ENCODE measurements at places on chromosomes 4 and X.

GRCh38 chr4:109128589-109128988 is 173.9 kb downstream of the COL25A1 start:
- DNase-seq, result no peak

GRCh38 chr4:123110147-123110546 is 187.8 kb upstream of the NUDT6 start:
- no peak for DNase-seq

GRCh38 chr4:68883870-68884269 is 67.7 kb downstream of the UGT2A3 start:
- DNase-seq, result no peak

DNA sequence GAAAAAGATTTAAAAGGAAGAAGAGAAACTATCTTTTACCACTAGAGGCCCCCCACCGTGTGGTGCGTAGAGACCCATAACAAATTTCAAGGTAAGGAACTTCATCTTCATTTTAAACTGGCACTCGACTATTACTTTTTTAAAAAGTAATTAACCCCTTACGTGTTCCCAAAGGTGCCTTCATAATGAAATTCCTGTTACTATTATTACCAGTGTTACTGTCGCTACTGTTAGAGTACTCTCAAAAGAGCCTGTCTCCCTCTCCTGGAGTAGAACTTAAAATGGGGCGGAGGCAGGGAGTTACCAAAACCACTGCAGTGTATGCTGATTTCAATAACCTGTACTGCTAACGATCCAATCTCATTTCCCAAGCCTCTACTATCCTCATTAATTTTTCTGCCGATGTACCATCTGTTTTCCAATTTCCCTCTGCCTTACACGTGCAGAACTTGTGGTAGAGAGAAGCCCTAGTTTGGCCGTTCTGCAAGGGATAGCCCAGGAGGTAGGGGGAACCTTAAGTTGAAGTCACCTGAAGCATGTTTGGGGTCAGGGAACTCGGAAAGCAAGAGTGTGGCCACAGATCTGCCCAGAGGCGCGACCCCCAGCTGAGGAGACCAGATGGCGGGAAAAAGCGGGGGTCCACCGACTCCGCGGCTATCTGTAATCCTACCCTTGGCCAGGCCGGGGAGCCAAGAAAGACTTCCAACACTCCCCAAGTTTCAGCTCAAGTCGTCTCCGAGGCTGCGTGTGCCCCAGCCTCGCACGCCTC is 720 bp upstream of the STK26 start:
- no peak for DNase-seq

- DNase-seq, result no peak
These were observed 499.8 kb downstream of the MID1IP1 start for GRCh38 chrX:39301036-39301435.

DNA sequence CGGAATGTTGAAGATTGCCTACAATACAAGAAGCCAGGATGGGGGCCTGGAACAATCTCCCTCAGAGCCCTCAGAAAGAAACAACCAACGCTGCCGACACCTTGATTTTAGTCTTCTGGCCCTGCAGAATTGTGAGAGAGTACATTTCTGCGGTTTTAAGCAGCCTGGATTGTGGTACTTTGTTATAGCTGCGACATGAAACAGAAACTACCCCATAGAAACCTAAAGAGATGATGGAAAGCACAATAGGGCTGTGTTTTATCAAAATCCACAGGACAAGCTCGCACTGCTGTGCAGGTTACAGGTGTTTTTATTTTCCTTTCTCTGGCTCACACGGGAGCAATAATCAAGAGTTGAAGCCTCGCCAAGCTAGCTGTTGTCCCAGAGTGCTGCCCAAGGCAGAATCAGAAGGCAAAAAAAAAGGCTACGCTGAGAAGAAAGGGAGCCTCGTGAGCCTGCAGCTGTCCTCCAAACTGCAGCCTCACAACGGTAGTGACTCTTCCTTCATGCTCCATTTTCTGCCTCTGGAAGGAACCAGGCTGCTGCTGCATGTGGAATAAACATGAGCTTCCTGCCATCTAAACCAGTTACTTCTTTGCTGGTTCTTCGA is 232.4 kb downstream of the LDB2 start:
- no peak for DNase-seq

DNA sequence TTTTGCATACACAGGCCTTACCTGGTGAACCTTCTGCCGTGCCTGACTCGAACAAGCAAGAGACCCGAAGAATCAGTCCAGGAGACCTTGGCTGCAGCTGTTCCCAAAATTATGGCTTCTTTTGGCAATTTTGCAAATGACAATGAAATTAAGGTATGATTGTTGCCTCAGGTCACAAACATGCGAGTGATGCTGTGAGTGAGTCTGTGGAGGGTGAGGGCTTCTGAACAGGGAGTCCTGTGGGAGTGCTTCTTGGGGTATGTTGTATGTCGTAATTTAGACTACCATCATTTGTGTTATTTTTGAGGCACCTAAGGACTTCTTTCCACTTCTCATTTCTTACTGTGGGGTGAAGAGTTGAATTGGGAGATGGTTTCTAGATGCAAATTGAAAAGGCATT is 32.8 kb downstream of the HTT start:
- no peak for DNase-seq

DNA sequence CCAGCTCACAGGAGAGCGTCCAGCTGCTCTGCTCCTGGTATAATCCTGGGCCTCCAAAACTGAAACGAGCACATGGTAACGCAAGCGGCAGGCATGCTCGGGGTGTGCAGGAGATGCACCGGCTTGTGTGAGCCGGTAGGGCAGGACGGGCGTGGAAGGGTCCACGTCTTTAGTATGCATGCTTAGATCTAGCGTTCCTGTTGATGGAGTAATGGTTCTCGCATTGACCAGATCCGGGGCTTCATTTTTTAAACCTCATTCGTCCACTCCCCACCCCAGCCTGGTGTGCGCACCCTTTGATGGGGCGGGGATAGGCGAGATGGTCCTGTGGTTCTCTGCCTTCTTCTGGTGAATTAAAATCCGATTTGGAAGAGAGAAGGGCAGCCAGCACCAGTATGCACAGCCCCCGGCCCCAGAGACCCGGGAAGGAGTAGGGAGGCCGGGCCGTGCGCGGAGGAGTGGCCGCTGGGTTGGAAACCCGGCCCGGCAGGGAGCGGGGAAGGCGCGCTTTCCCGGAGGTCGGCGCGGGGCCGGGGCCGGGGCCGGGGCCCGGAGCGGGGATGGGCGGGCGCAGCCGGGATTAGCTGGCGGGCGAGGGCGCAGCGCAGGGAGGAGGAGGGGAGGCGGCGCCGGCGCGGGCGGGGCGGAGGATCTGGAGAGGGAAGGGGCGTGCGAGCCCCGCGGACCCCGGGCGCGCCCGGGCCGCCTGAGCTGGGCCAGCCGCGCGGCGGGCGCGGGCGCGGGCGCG is 39.9 kb downstream of the FAM149A start:
- DNase-seq, result no peak

- DNase-seq, result no peak
These were observed 131.2 kb upstream of the GPC4 start for GRCh38 chrX:133546441-133546840.
